Caco-2 (cell line): ENCODE measurements at places on chromosomes 5 and 9. TPM values are rescaled to one million over a fixed set of nuclear protein-coding genes. Genes with fewer than 3 reads are reported as not detected.
A peak's percentile ranks its signal among the peaks of the same experiment; 100 is the strongest.

DNA sequence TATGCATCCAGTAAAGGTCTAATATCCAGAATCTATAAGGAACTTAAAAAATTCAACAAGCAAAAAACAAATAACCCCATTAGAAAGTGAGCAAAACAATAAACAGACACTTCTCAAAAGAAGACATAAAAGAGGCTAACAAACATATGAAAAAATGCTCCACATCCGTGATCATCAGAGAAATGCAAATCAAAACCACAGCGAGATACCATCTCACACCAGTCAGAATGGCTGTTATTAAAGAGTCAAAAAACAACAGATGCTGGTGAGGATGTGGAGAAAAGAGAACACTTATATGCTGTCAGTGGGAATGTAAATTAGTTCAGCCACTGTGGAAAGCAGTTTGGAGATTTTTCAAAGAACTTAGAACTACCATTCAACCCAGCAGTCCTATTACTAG is 86.1 kb downstream of the WWC1 start:
- DNase-seq = no peak

DNA sequence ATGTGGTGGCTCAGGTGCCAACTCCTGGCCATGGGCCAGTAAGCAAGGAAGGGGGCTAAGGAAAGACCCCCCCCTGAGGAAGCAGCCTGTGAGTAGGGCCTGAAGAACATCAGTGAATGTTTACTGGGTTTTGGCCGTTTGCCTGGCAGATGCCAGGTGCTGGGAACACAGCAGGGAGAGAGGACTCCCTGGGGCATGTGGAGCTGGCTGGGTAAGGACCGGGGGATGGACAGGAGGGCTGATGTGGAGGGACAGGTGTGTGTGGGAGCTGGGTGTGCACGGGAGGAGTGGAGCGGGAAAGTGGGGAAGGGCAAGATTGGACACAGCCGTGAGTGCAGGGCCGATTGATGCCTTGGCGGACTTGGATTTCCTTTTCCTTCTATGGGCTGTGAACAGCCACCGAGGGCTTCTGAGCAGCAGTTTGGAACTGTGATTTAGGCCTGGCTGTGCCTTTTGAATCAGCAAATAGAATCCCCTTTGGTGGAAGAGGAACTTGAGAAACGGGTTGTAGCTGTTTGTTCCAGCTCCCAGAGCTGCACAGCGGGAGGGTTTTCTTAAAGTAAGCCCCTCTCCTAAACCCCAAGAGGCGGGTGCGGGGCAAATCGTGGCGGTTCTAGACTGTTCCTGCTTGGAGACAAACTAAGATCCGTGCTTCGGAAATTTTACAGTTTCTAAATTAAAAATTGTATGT is 3.1 kb downstream of the HMCN2 start:
- DNase-seq = no peak

GRCh38 chr5:1204693-1205242 is 3.4 kb downstream of the SLC6A19 start:
- peak; percentile 72 for DNase-seq

DNA sequence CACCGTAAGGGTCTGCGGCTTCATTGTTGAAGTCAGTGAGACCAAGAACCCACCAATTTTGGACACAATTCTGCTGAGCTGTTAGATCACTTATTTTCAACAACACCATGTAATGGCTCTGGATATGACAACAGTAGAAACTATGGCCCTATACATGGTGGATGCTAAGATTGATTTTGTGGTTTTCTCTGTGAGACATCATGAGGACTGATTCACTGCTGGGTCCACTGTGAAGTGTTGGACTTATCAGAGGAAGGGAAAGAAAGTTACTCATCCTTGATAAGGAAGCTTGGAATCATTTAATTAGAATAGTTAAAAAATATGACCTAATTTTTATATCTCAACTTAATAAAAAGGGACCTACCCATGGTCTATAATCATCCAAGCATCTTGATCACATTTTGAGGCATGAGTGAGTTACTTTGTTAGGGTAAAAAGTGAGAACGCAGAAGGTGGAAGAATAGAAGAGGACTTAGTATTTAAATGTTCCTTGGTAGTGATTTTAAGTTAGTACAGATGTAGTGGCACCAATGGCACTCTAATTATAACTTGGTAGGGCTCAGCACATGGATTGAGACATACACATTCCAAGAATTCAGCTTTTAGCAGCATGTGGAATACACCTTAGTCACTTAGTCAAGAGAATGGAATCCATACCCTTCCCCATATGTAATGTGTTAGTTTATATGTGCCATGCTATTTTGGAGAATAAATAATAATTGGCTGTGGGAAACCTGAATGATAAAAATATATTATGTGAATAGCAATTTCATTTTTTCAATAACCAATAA is 123.5 kb upstream of the CD180 start:
- DNase-seq = no peak

- DNase-seq = no peak
These were observed 350.5 kb downstream of the ADGRV1 start for GRCh38 chr5:90909101-90909503.

DNA sequence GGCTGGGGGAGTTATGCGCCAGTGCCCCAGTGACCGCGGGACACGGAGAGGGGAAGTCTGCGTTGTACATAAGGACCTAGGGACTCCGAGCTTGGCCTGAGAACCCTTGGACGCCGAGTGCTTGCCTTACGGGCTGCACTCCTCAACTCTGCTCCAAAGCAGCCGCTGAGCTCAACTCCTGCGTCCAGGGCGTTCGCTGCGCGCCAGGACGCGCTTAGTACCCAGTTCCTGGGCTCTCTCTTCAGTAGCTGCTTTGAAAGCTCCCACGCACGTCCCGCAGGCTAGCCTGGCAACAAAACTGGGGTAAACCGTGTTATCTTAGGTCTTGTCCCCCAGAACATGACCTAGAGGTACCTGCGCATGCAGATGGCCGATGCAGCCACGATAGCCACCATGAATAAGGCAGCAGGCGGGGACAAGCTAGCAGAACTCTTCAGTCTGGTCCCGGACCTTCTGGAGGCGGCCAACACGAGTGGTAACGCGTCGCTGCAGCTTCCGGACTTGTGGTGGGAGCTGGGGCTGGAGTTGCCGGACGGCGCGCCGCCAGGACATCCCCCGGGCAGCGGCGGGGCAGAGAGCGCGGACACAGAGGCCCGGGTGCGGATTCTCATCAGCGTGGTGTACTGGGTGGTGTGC is at the start of gene RXFP3:
Gene RXFP3 (plus strand): TSS at position 6 of the 636 bp plus-strand sequence. CDS start 355 bp downstream, at position 361.
- DNase-seq = no peak

GRCh38 chr5:465591-466403 is 22.8 kb downstream of the EXOC3 start:
- no peak for DNase-seq

DNA sequence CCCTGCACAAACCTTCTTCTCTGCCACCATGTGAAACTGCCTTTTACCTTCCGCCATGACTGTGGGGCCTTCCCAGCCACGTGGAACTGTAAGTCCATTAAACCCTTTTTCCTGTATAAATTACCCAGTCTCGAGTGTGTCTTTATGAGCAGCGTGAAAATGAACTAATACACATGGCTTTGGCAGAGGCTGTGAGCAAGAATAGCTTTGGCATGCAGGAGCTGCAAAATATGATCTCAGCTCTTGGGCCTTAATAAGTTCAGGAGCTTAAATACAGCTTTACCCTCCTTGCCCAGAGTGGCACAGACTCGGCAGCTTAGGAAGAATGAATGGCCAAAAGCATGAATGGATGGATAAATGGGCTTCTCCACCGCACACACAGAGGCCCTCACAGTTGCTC is 15.7 kb upstream of the SLC36A1 start:
- no peak for DNase-seq

DNA sequence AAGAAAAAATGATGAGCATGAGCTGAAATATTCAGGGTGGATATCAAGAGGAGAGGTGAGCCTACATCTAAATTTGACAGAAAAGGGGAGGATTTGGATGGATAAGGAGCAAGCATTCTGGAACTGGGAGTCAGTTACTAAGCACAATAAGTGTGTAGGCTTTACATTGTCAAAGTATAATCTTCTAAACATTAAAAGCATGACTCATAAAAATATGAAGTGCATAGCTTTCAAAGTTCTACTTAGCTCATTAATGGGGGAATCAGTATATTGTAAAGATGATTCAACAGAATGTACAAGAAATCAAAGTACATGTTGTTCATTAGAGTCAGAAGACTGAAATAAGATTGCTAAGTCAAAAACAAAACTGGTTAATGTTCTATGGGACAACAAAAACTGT is 248.0 kb upstream of the GAS1 start:
- no peak for DNase-seq

- peak; percentile 51 for DNase-seq
These were observed 466.1 kb downstream of the TLR4 start for GRCh38 chr9:118170032-118170955.

GRCh38 chr9:118426772-118427171 is 722.6 kb downstream of the TLR4 start:
- no peak for DNase-seq

DNA sequence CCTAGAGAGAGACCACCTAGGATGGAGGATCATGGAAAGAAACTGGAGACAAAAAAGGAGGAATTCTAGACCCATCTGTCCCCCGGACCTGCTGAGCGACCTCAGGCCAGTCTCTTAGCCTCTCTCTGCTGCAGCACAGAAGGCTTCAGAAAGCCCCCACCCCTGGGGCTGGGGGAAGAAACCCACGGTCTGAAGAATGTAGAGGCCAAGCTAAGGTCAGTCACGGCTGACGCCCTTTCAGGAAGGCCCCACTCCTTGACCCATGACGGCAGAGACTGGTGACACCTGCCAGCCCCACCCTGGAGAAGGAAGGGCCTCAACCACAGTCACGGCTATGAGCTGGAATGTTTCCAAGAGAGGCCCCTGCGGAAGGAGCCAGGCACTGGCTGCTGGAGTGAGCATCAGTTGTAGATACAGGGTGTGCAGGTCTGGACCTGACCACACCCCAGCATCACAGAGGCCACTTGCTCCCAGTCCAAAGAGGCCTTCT is 120.5 kb upstream of the BOD1 start:
- peak; percentile 74 for DNase-seq

MUSK gene
- total RNA-seq = not detected in 2 replicates

NTNG2 gene
- not detected in 2 replicates for total RNA-seq

ZNF454 gene
- 0.28 TPM in 1 of 2 replicates, not detected in the other for total RNA-seq
